ENCODE measurements at places on chromosomes 13 and 19. TPM values are rescaled to one million over a fixed set of nuclear protein-coding genes. Genes with fewer than 3 reads are reported as not detected.

DNA sequence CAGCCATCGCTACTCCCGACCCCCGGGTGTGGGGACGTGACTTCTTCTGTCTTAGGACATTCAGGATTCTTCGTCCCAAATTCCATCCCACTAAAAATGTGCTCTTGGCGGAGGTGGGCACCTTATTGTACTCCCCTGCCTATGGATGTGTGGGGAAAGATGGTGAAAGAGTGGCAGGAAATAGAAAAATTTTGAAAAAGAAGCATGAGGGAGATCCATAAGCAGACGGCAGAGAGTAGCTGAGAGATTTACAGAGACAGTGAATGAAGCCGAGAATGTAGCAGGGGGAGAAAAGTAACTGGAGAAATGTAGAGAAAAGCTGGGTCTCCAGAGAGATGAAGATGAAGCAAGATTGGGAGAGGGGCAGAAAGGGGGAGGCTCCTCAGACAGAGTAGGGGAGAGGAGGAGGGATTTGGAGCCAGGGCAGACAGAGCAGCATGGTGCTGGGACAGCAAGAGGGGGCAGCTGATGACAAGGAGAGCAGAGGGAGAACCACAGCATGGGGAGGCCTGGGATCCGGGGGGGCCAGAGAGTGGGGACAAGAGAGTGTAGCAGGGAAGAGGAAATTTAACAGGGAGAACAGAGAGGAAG lies 843 bp downstream of the ZNF610 start:
- peak; percentile 26 for DNase-seq

GRCh38 chr13:30585748-30586262 lies 31.9 kb upstream of the USPL1 start:
- DNase-seq, result no peak

Gene NALCN
- 0.53 TPM for total RNA-seq

DNA sequence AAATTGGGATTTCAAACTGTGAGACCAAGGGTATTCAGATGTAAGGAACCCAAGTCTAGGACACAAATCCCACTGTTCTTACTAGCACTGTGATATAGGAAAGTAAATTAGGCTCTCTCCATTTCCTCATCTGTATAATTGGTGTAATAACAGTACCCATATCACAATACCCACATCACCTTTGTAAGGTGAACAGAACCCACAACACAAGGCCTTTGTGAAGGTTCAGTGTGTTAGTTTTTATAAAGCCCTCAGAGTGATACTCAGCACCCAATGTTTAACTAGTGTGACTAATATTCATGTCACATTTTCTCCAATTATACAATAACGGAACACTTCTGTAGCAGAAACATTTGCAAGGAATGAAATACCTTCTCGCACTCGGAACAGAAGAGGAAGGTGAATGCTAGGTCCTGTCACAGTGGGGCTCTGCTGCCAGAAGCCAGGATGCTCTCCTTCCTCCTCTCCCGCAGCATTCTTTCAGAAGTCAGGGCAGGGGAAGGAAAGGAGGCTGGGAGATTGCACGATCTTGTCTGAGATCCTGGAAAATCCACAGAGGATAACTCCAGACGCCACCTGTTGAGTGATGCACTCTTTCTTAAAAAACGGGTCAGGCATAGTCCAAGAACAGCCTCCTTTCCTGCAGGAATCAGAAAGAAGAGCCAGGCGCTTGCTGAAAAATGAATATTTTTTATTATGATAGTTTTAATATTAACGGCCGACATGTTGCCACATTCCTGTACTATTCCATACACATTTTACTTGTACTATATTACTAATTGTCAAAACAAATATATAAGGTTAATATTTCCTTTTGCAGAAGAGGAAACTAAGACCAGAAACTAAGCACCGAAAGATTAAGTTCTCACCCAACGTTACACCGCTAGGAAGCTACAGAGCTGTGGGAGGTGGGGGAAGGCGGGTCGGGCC lies 762 bp downstream of the ZNF45 start:
- peak; percentile 4 for DNase-seq

Gene ZNF813
- total RNA-seq, result 24.3 TPM

DNA sequence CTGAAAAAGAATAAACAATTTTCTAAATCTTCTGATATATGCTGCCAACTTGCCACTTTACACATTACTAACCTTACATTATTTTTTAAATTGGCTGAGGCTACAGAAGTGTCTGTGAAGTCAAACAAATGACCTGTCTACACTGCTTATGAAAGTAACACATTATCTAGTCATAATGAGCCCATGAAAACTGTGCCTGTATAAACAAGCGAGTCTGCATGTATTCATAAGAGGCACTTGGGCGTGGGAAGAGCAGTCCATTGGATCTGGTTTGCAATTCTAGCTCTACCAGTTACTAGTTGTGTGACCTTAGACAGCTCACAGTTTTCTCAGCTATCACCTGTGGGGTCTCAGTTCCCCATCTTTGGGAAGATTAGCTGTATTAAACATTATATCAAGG lies 3.1 kb downstream of the VPS36 start:
- no peak for DNase-seq

Gene CGB2
- not detected for total RNA-seq

GRCh38 chr19:45191375-45191774 lies 12.8 kb downstream of the BLOC1S3 start:
- peak; percentile 40 for DNase-seq

GRCh38 chr13:105991622-105992277 lies 543.7 kb downstream of the EFNB2 start:
- no peak for DNase-seq

GRCh38 chr13:114080739-114081561 lies 51.5 kb downstream of the RASA3 start:
- no peak for DNase-seq

DNA sequence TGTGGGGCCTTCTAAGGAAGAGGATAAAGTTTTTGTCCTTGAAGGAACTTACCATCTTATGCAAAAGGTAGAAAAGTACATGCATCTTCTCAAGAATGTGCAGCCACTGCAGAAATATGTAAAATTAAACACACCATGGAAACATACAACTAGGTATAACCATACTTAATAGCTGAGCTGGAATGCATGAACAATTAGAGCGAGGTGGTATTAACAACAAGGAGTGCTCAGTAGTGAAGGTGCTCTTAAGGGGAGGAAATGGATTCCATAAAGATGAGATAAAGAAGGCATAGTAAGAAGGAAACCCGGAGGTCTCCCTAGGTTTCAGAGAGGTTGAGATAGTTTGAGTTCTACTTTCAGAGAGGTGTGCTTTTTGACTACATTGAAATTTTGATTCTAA lies 415.9 kb downstream of the NDFIP2 start:
- no peak for DNase-seq

GRCh38 chr13:46487748-46488147 lies 65.2 kb upstream of the LRCH1 start:
- no peak for DNase-seq

- no peak for DNase-seq
Measured at GRCh38 chr13:84129966-84130365, 247.7 kb upstream of the SLITRK1 start.

DNA sequence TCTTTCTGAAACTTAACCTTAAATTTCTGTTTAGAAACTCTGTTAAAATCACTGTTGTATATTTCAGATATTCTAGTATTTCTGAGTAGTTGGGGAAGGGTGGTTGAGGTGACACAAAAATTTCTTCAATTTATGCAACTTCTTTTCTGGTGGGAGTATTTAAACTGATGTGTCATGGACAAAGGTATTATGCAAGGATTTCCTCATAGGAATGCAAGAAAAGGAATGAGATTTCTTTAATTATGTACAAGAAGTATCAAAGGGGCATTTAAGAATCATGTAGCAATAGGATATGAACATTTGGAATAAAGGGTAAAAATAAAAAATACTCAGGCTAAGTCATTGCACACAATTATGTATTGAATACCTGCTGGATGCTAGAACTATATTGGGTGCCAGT lies 575.8 kb upstream of the KLF12 start:
- DNase-seq, result no peak

Gene CYSLTR2
- not detected for total RNA-seq

Gene UBE2M
- total RNA-seq, result 59.3 TPM

GRCh38 chr19:54173951-54174834 lies 1.2 kb upstream of the TMC4 start:
- no peak for DNase-seq

DNA sequence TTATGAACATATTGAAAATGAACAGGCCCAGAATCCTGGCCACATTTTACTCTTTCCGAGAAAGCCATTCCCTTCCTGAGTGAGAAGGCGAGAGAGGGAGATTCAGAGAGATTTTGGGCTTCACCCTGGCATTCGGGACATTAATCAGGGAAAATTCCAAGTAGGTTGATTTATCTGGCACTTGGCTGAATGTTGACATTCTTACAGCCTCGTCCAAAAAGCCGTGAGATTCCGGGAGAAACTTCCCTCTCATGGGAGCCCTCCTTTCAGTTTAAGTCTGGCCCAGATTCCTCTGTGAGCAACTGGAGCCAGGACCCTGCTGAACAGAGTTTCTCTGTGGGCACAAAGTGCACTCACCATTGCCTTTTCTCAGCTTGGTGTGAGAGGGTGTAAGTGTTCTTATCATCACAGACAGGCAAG lies 129.2 kb upstream of the PEG3 start:
- DNase-seq, result no peak

GRCh38 chr13:114212158-114212495 lies 22.6 kb upstream of the CDC16 start:
- DNase-seq, result no peak

- no peak for DNase-seq
Measured at GRCh38 chr19:16288544-16288943, 36.1 kb upstream of the KLF2 start.

- DNase-seq, result no peak
Measured at GRCh38 chr13:79311386-79311785, 94.7 kb downstream of the RBM26 start.

Gene NOVA2
- total RNA-seq, result 6.7 TPM

DNA sequence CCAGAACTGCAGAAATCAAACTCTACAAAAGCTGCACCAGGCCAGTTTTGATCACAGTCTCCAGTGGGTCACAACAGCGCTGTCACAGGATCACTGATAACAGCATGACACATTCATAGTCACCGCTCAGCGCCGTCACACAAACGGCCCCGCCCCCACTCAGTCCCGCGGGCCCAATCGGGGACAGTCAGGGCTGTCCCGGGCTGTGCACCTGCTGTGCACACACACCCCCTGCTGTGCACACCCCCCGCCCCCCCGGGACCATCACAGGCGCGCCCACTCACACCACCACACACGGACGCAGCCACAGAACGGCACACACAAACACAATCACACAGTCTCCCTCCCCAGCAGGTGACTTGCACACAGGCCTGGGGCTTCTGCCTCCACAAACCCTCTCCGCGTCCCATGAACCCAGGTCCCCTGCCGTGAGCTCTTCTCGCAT lies 435 bp upstream of the ZNF382 start:
- DNase-seq, result peak; percentile 54

Gene CYP4F8
- not detected for total RNA-seq

- DNase-seq, result no peak
Measured at GRCh38 chr13:106478116-106478515, 57.3 kb downstream of the EFNB2 start.

Gene SAMD4B
- total RNA-seq, result 105 TPM

DNA sequence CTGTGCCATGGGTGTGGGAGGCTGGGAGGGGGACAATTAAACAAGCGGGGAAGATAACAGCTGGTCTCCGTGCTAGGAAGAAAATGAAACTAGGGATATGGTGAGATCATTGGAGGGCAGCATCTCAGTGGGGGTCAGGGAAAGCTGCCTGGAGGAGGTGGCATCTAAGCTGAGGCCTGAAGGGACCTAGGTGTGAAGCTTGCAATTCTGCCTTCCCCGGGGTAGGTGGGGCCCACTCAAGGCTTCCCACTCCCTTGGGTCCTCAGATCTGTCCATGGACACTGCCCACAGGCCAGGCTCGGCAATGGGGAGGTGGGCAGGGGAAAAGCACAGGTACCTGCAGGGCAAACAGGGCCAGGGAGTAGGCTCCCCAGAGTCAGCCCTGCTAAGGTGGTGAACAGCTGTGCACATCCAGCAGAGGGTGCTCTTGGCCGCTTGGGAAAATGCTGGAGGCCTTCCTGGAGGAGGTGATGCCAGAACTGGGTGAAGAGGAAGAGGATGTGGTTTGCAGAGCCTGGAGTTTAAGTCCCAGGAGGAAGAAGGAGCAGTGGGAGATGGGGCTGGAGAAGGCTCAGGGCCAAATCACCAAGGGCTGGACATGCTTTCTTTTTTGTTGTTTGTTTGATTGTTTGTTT lies 25.7 kb upstream of the CCNE1 start:
- DNase-seq, result no peak

DNA sequence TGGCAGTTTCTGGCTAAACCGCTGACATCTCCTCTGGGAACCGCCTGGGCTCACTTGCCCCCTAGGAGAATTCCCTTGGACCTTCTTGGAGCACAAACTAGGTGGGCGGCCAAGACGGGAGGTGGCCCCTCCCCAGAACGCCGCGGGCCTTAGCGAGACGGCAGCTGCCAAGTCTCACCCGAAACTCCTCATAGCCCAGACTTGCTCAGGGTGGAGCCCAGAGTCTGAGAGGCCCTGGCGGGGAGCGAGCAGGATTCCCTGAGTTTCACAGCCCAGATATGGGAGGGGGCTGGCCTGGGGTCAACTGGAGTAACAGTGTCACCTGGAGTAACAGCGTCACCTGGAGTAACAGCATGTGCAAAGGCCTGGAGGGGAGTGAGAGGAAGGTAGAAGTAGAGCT lies 10.1 kb downstream of the TINCR start:
- DNase-seq, result no peak

GRCh38 chr13:42991898-42992763 lies at the start of gene EPSTI1:
TSS of gene EPSTI1 (minus strand) at chr13:42992241. CDS start at chr13:42992165, 76 bp downstream.
- DNase-seq, result peak; percentile 68

Gene C1QTNF9
- total RNA-seq, result not detected

GRCh38 chr13:37216331-37216730 lies 110.9 kb upstream of the CSNK1A1L start:
- DNase-seq, result no peak

- peak; percentile 85 for DNase-seq
Measured at GRCh38 chr13:94967183-94968039, 255.1 kb upstream of the SOX21 start.

Measured in neural progenitor cell (in vitro differentiated cells).